ENCODE measurements at places on chromosomes 7 and 10.
A peak's percentile ranks its signal among the peaks of the same experiment; 100 is the strongest.

DNA sequence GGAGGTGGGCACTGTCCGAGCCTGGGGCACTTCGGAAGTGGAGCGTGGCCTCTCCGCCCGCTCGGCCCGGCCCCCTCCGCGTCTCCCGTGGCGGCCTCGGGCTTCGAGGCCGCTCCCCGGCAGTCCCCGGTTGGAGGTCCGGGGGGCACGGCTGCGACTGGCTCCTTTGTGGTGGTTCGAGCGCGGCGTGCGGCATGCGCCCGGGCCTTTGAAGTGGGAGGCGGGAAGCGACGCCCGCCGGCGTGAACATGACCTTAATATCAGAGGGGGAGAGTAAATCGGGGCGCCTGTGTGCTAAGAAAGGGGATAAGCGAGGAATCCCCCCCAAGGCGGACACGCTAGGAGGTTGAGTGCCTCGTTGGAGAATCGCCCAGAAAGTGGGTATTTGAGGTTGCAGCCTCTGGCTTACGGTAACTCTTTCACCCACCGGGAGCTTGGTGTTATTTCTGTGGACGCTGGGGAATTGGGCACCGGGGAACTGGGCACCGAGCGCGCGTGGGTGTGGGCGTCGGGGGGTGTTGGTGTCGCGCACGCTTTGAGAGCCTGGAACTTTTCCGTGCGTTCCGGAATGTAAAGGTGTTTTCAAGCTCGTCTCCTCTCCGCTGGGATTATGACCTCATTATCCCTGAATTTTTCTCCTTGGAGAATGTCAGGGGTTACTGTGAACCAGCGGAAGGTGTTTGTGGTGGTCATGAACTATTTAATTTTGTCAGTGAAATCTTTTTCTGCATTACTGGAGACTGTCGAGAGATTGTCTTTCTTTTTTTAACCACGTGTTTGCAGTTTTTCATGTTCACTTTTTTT, 660 bp downstream of the SUV39H2 start:
- DNase-seq, result peak; percentile 43

GRCh38 chr7:20439416-20440185, 108.9 kb downstream of the ITGB8 start:
- no peak for DNase-seq

- DNase-seq, result no peak
These were observed 468.0 kb upstream of the FZD8 start for GRCh38 chr10:36110097-36110496.

- DNase-seq, result no peak
These were observed 77.5 kb downstream of the CHN2 start for GRCh38 chr7:29272057-29272456.

DNA sequence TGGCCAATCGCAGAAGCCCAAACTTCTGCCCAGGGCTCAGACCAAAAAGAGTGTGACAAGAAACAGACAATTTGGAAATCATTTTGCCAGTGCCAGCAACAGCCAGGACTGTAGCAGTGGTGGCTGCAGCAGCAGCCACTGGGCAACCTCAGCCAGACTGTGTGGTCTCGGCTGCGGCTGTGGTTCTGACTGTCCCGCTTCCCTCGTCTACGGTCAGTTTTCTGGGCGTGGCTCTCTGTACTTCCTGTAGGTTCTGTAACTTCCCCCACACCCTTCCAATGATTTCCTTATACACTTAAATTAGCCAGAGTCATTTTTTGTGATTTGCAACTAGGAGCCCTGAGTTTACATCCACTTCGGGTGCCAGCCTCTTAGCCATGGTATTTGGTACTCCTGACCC, 39.9 kb downstream of the CYTH3 start:
- DNase-seq, result no peak

GRCh38 chr10:60759181-60759580, 19.1 kb upstream of the CDK1 start:
- no peak for DNase-seq

DNA sequence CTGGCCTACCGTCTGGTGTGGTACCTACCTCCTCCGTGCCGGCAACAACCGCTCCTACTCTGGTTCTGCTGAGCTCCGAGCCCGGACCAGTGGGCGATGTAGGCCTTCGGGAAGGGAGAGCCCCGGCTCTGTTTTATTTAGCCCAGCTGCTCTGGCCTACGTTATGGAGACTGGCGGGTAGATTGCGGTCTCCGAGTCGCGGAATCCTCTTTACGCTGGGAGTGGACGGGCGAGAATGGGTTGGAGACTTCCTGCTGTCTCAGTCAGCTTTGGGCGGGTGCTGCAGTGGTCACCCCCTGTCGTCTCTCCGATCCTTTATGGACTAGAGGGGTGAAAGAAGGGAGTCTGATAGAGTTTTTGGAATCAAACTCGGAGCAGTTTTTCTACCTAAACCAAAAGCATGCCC, 406 bp downstream of the CBLL1 start:
- DNase-seq, result no peak

DNA sequence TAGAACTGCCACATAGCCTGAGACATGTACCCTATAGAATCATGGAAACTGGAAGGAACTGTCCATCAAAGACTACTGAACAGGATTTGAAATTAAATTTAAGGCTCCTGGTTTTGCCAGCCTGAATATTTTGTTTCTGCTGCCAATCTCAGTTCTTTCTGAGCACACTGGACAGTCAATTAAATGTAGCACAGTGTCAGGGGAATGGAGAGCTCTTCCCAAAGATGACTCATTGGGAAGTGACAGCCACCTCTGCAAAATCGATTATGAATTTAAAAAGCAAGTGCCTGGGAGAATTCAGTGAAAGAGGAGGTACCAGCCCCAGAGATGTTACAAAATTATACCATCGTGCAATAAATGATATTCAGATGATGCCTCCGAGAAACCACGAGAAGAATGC, 47.8 kb downstream of the CPXM2 start:
- DNase-seq, result no peak

Measured in T47D (cell line).